ENCODE measurements at places on chromosomes 16 and 17. TPM values are rescaled to one million over a fixed set of nuclear protein-coding genes. Genes with fewer than 3 reads are reported as not detected.

DNA sequence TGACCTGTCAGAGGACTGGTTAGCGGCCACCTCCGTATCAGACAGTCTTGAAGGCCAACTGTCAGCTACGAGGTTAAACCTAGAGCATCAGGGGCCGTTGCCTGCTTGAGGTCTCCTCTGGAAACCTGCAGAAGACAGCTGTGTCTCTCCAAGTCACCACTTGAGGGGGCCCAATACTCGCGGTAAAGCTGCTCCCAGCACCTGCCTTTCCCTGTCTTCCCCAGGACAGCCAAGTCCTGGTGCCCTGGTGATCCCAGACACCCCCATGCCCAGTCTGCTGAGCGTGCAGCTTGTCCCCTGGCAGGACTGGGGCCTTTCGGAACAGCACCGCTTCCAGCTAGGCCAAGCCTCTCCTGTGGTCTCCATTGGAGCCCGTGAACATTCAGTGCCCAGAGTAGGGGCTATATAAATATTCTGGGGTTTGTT is 80.1 kb downstream of the DNAH17 start:
- peak; percentile 62 for DNase-seq

DNA sequence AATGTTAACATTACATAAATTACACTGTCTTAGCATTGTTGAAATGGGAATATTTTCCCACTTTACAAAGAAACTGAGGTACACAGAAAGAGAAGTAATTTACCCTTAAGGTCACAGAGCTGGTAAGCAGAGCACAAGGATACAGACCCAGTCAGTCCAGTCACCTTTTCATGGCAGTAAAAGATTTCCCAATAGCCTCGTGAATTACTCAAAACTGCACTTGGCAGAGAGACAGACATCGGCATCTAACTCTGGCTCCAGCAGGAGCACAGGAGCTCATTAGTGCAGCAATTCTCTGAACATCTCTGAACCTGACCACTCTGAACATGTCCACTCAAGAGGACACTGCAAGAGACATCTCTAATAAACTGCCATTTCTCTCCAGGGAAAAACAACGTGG is 3.1 kb downstream of the TEX2 start:
- peak; percentile 84 for DNase-seq

DNA sequence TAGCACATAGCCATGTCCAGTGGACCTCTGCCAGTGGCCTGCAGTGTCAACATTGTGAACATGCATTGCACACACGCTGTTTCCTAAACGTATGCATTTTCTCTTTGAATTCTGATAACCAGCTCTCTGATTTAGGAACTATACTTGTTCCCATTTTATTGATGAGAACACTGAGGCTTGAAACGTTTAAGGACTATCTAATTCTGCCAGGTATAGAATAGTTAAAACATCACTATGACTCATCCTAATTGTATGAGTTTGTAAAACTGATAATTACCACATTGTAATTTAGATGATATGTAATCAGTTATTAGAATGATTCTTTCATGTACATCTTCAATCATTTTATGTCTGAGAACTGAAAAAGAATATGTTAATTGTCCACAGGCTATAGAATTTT is 3.1 kb downstream of the BEAN1 start:
- no peak for DNase-seq

- DNase-seq = no peak
Observed at GRCh38 chr16:65314627-65315008, 192.8 kb upstream of the CDH11 start.

DNA sequence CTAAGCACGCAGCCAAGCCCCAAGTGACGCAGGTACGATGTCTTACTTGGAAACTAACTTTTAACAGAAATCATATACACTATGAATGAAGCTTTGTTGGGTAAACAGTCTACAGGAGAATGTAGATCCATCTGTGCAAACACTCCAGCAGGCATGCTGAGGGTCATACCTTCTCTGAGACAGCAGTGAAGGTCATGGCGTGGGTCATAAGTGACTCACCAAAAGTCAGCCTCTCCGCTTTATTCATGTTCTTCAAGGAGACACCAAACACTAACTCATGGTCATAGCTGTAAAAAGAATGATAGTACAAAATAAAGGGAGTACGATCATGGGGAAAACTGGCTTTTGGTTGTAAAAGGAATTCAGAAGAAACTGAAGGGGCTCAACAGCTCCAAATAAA is 20.6 kb downstream of the BLMH start:
- DNase-seq = no peak

- DNase-seq = no peak
Observed at GRCh38 chr16:23104032-23104955, 45.0 kb downstream of the USP31 start.

GRCh38 chr16:59392911-59393310 is 658.8 kb upstream of the GOT2 start:
- no peak for DNase-seq

GRCh38 chr17:18084256-18084655 is 3.5 kb upstream of the DRG2 start:
- no peak for DNase-seq

DNA sequence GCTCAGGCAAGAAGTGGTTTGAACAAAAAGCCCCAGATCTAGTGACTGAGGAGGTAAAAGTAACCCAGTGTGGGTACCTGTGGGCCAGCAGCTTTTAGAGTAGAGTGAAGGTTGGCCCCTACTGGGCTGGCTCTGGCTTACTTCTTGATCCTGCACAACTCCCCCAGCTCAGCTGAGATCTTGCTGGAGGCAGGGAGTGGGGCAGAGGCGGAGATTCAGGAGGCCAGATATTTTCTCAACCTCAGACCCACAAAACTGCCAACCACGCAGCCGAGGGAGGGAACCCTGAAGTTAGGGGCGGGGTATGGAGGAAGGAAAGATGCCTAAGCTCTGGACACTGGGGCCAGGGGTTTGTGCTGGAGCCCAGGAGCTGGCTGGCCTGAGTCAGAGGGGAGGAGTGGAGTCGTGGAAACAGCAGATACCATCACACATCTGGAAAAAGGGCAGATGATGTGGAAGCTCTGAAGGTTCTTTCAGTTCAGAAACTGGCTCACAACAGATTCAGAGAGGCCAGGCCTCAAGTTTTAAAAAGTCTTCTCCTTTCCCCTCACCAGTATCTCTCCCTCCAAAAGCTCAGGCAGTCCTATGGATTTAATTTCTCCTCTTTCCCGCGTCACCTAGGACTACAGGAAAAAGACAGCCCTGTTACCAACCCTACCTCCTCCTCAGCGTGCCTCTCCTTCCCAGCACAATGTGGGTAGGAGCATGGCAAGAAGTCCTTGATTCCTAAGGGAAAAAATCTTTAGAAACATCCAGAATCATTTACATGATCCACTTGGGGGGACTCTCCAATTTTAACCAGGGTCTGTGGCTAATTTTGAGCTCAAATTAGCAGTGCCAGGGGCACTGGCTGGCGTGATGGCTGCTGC is 48.1 kb downstream of the MYO18A start:
- peak; percentile 33 for DNase-seq

- no peak for DNase-seq
Observed at GRCh38 chr17:38673707-38674013, 1.1 kb downstream of the EPOP start.

DNA sequence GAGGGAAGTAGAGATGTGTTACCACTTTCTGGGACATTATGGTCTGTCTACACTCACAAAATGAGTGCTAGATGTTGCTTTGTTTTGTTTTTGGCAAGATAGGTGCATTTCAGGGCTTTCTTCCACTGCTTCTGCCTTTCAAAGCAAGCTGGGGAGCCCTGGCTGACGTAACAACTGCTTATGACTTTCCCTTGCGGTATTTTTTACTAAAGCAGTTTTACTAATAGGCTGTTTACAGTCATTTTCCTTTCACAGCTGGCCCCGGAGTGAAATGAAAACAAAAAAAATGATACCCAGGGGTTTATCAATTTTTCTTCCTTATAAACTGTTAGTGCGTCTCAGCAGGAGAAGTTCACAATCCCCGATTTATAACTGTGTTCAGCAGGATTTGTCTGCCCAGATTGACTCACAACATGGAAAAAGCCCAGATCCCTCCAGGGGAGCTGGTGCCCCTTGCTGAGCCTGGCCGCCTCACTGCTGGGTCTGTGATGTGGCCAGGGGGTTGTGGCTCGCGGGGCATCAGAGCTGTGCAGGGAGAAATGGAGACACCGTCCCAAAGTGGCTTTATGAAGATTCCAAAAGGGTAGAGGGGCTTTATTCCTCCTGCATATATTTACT is 184.4 kb upstream of the HS3ST3A1 start:
- no peak for DNase-seq

GRCh38 chr16:88830258-88830657 is 18.5 kb upstream of the APRT start:
- DNase-seq = no peak

GRCh38 chr16:528111-529011 is 849 bp downstream of the CAPN15 start:
- DNase-seq = peak; percentile 51

DNA sequence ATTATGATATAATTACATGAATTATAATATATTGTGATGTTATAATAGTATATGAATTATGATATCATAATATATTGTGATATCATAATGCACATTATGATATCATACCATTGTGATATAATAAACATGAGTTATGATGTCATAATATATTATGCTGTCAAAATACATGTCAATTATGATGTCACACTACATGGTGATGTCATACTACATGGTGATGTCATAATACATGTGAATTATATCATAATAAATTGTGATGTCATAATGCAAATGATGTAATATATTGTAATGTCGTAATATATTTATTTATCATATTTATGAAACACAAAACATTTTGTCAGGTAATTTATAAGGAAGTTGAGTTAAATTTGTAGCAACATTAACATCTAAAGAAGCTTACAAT is 1950.1 kb downstream of the TP53TG3F start:
- DNase-seq = no peak

DNA sequence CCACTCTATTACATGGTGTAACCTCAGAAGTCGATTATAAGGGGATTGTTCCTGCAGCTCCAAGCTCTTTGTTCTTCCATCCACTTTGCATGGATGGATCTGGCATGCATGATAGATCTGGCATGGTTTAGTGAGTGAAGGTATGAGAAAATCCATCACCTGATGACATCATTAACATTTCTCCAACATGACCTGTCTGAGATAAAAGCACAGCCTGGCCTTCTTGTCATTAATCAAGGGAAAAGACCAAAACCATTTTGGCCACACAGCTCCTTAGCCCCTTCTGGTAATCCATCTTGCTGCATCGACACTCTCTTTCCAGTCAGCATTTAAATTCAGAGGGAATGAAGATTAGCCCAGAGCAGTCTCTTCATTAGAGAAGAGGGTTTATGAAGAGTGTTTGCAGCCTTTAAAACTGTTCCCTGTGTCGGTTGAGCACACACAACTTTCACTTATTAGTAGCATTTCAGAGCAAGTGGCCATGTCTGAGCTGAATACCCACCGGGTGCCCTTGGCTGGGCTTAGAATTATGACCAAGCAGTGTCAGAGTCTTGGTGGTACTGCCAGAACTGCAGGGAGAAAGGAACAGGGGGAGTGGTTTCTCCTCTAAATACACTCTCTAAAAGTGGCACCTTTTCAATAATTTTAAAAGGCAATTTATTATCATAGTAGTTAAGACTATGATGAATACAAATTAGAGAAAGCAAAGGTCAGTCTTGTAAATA is 246.0 kb downstream of the HAPSTR1 start:
- DNase-seq = no peak

DNA sequence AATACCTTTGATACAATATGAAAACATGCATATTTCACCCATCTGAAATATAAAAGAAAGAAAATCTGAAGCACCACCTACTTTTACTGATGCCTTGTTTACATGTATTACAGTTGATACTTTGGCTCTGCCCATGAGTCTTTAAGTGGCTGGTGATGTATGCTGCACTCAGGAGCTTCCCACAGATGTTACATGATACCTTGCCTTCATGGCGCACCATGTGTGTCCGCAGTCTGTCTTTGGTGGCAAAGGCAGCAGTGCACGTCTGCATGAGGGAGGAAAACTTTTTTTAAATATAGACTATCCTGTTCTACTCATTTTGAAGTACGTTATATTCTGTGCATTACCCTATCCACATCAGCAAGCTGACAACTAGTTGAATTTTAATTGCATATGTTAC is 7.5 kb downstream of the VEZF1 start:
- no peak for DNase-seq

DNA sequence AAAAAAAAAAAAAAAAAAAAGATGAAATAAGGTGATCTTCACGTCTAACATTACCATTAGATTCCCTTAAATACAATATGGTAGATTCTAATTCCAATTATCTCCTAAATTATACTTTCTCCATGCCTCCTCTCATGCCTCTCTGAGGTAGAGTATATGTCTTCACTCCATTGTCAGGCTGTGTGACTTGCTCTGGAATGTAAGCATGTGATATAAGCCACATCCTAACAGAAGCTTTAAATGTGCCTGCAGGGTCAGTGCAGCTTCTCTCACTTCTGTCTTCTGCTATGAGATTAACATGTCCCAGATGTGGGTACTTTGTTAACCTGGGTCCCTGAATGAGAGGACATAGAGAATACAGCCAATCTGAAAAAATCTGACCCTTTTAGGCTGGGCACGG is 32.6 kb downstream of the MED13 start:
- no peak for DNase-seq

GRCh38 chr17:63550817-63551639 is 751 bp downstream of the DCAF7 start:
- DNase-seq = peak; percentile 11

- no peak for DNase-seq
Observed at GRCh38 chr16:23514381-23515152, 4.3 kb upstream of the GGA2 start.

- peak; percentile 61 for DNase-seq
Observed at GRCh38 chr17:28684963-28685362, 23.0 kb downstream of the SUPT6H start.

DNA sequence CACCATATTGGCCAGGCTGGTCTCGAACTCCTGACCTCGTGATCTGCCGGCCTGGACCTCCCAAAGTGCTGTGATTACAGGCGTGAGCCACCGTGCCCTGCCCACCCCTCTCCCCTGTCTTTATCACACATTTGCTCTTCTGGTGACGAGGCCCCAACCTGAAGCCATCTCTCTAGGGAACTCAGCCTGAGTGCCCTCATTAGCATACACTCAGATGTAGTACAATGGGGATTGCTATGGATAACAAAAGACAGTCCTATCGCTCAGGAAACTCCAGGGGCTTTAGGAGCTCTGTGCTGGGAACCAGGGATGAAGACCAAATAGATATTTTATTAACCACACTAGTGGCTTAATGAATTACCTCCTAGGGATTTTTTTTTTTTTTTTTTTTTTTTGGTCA is 100.7 kb downstream of the MARF1 start:
- DNase-seq = no peak

AARSD1 gene
- 18.4 TPM for total RNA-seq

CDH15 gene
- total RNA-seq = not detected

LITAFD gene
- not detected for total RNA-seq

GRAP gene
- 0.15 TPM for total RNA-seq

ALDH3A2 gene
- 37.6 TPM for total RNA-seq

NECAB2 gene
- total RNA-seq = not detected

RMI2 gene
- total RNA-seq = 6.0 TPM

CCL1 gene
- not detected for total RNA-seq

KRT9 gene
- total RNA-seq = not detected

LAT gene
- total RNA-seq = not detected

FOXK2 gene
- 35.5 TPM for total RNA-seq

KCNJ2 gene
- total RNA-seq = 1.2 TPM

CLCN7 gene
- total RNA-seq = 43.6 TPM

CLN3 gene
- 27.3 TPM for total RNA-seq

OTOP3 gene
- total RNA-seq = not detected

SLC16A6 gene
- total RNA-seq = not detected

VPS4A gene
- 27.3 TPM for total RNA-seq

Measured in renal cortical epithelial cell (primary cell).